ENCODE measurements at places on chromosomes 1 and 21.

GRCh38 chr1:66341446-66342089, 192.4 kb upstream of the SGIP1 start:
- DNase-seq, result no peak

GRCh38 chr1:32972814-32973428, 8.3 kb upstream of the RNF19B start:
- DNase-seq, result peak; percentile 30

DNA sequence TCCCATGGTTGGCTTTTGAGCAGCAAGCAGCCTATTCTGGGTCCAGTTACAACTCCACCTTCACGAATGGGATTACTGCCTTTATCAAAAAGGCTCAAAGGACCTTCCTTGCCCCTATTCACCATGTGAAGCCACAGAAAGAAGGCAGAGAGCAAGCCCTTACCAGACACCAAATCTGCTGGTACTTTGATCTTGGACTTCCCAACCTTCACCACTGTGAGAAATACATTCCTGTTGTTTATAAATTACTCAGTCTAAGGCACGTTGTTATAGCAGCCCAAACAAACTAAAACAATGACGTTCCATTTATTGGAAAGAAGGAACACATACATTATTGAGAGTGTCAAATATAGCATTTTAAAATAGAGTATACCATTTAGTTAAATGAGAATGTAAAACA, 1557.9 kb downstream of the PLA2G4A start:
- no peak for DNase-seq

DNA sequence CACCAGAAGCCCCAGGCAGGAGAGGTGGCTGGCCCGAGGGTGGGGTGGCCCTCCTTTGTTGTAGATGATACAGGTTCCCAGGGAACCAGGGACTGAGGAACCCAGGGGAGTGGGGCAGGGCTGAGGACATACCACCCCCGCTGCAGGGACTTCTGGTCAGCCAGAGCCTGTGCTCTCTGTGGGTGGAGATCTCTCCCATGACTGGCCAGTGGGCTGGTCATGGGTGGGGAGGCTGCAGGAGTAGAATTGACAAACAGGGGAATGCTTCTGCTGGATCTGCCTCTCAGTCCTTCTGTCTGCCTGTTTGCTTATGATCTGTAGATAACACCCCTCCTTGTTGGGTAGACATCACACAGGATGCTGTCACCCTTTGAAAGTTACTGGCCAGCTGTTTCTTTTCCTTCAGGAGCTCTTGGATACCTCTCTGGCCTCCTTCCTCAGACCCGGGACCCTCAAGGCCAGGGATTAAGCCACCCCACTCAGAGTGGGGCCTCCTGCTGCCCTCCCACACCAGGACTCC, 2.8 kb upstream of the EFCAB14 start:
- DNase-seq, result no peak

GRCh38 chr1:184527402-184527801, 140.6 kb downstream of the C1orf21 start:
- no peak for DNase-seq

DNA sequence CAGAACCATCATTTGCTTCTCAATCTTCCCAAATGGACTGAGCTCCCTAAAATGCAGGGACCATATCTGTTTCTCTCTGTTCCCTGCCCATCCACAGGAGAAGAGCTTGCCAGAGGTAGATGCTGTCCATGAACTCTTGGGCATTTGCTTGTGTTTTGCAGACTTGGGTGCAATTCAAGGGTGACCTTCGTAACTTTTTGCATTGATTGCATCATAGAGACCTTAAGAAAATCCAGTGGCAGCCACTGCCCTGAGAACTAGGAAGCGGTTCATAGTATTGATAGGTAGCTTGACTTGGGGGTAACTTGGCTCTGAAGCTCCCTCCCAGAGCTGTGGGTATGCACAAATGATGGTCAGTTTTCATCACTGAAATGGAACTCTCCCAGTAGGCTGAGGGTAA, 34.3 kb upstream of the EDEM3 start:
- DNase-seq, result no peak

GRCh38 chr1:20993716-20994575, 182.8 kb downstream of the EIF4G3 start:
- no peak for DNase-seq

DNA sequence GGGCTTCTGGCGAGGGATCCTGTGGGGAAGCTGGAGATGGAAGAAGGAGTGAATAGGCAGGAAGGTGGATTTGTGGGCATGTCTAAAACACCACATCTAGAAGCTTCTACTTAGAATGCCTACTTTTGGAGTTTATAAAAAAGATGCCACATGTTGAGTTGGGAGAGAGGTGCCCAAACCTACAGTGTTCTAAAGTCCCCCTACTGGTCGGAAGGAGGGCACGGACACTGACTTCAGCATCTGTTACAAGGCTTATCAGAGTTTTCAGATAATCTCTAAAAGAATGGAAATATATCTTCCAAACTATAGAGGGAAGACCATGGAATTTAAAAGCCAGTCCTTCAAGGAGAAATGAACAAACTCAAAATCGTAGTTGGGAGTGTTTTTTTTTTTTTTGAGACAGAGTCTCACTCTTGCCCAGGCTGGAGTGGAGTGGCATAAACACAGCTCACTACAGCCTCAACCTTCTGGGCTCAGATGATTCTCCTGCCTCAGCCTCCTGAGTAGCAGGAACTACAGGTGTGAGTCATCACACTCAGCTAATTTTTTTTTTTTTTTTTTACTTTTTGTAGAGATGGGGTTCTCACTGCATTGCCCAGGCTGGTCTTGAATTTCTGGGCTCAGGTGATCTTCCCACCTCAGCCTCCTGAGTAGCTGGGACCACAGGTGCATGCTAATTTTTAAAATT, 14.8 kb downstream of the IBA57 start:
- no peak for DNase-seq

GRCh38 chr1:5721634-5722215, 270.5 kb downstream of the NPHP4 start:
- DNase-seq, result no peak

GRCh38 chr1:30039354-30040080, 683.9 kb downstream of the MATN1 start:
- no peak for DNase-seq

DNA sequence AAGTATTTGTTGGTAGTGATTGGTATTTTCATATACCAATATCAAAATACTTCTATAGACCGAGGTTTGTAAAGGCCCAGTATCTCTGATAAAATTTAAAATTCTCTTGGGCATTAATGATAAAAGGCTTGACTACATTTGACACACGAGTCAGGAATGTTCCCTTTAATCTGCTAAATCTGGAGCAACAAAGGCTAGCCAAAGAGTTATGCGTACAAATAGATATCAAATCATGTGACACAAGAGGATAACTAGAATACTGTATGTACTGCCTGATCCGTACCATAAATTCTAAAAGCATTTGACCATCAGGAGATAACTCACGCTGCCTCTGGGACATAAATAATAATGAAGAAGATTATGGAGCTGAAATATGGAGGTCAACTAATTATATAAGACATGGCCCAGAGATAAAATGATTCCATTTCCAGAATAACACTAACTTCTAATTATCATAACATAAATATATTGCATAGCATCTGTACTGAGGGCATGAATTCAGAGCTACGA, 64.2 kb upstream of the SH3GLB1 start:
- no peak for DNase-seq

- no peak for DNase-seq
These were observed 232.1 kb downstream of the ASTN1 start for GRCh38 chr1:176932114-176933104.

DNA sequence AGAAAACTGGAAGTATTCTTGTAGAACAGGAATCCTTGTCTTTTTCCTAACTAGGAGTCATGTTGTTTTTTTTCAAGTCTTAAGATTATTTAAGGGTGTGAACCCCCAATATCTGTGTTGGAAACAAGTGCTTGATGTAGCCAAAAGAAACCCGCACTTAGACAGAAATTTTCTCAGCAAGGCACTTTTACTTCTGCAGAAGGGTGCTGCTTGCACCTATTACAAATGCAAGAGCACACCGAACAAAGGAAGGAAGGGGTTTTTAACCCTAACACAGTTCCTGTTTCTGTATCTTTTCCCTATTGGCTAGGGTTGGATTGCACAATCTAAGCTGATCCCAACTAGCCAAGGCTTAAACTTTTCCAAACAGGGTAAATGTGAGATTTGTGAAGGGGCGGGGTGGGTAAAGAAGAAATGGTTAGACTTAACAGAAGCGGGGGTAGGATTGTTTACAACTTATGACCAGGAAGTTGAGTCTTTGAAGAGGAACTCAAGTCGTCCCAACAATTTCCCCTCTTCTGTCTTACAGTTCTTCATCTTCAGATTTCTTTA, 75.1 kb downstream of the ZFYVE9 start:
- no peak for DNase-seq

- DNase-seq, result no peak
These were observed 123.2 kb upstream of the FGGY start for GRCh38 chr1:59173721-59174120.

DNA sequence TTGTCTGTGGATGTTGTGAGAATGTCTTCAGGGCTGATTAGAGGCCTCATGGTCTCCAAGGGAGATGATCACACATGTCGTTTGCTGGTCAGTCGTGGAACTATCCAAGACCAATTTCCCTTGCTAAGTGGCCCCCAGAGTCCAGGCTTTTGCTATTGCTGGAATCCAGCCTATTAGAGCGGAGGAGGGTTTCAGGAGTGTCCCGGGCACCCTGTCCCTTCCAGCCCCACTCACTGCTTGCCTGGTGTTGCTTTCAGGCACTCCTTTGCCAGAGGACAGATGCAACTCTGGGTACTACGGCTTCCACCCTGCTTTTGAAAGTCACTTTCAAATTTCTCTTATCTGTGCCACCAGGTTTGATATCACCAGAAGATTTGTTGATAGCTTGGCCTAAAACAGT, 149.1 kb downstream of the NOS1AP start:
- DNase-seq, result no peak

DNA sequence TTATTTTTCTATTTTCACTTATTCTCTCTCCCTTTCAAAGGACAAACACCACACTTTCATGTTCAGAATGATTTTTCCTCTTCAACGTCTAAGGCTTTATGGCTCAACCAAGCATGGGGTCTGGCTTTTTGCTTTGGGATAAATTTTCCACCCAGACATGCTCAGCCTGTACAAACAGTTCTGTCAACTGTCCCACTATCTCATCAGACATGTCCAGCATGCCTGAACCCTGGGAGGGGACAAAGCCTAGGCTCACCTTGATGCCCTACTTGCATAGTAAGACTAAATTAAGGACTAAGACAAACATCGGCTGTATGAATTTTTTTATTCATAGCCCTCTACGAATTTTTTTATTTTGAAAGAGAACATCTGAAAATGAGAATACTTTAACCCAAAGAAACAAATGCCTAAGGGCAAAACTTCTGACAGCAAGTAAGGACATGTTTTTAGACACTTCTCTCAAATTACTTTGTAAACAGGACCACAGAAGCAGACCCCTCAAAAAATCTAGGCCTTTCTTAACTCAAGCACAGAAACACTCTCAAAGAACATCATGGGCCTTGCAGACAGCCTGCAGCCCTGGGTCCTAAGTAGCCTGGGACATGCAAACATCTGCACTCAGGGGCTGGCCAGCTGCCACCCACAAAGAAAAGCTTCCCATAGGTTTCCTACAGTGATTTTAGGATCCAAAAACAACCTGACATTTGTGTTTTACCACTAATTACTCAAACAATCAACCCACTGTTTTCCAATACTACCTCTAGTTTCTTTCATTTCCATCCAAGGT, 72.3 kb upstream of the PALMD start:
- DNase-seq, result no peak

GRCh38 chr1:32239337-32239736, 7.7 kb upstream of the FAM167B start:
- DNase-seq, result no peak

- no peak for DNase-seq
These were observed 1.1 kb downstream of the RYR2 start for GRCh38 chr1:237042892-237043576.

DNA sequence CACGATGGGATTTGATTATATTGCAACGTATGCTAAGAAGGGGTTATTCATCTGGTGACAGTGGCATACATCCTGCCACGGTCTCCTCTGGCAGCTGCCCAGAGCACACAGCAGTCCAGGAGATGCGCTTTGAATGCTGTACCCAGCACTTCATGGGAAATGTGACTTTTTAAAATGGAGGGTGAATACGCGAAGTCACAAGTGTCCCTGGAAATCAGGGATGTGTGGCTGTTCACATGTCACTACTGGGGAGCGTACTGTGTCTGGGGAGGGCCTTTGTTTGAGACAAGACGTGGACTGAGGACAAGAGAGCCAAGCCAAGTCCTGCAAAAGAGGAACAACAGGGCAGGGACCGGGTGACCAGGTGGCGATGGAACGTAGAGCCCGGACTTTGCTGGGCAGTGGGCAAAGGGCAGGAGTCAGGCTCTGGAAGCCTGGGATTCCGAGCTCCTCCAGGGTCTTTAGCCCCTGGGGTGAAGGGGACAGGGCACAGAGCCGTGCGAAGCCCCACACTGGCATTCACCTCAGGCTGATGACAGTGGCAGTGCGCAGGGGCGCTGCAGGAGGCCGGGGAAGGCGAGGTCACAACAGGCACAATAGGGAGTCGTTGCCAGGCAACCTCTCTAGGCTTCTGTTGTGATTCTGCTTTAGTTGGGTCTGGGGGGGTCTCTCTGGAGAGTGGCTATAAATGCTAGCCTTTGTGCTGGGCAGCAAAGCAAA, 11.4 kb upstream of the ZBTB21 start:
- no peak for DNase-seq

DNA sequence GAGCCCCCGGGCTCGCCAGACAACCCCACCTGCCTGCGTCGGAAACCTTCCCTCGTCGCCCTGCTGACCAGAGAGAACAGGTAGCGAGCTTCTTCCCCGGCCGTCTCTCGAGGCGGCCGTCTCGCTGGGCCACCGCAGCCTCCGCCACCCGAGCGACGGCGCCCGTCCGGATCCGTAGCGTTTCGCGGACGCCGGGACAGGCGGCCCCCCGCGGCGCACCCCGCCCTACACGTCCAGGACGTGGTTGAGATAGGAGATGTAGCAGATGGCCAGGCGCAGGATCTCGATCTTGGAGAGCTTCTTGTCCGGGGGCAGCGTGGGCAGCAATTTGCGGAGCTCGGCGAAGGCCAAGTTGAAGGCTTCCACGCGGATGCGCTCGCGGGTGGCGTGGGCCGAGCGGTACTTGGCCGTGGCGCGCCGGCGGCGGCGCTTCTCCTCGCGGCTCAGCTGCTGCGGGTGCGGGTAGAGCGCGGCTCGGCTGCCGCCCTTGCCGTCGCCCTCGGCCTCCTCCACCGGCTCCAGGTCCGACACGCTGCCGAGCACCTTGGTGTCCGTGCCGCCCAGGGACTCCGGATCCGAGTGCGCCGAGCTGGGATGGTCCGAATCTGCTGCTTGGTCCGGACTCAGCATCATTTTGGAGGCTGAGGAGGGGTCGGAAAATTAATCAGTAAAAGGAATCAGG, 3.0 kb downstream of the NHLH2 start:
- no peak for DNase-seq
